Right ventricle myocardium superior (tissue), 1 donor: ENCODE measurements at places on chromosomes 6 and 20.

DNA sequence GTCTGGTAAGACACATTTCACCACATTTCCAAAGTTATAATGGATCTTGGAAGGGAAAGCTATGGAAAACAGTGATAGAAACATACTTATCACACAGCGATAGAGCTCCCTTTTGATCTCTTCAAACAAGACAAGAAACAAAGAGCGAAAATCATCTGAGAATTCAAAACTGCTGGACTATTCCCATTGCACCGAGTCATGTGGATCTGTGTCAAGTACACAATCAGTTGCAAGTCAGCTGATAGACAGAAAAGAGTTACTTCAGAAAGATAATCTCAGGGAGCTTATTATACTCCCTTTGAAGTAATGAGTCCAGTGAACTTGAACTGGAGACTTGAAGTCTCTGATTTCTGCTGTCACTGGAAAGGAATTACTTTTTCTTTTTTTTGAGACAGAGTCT, 89.7 kb upstream of the GCM1 start:
- no peak for DNase-seq

GRCh38 chr6:153677522-153677921, 361.5 kb upstream of the OPRM1 start:
- no peak for DNase-seq

- peak; percentile 77 for DNase-seq
These were observed 1.3 kb downstream of the MAPK14 start for GRCh38 chr6:36028877-36029324.

- DNase-seq: no peak
These were observed 41.2 kb downstream of the CD40 start for GRCh38 chr20:46159101-46159897.

- DNase-seq: peak; percentile 95
These were observed at the start of gene TRPC4AP for GRCh38 chr20:35092524-35093266. TSS of gene TRPC4AP (minus strand) at chr20:35092807. CDS start at chr20:35092781, 26 bp downstream.

- no peak for DNase-seq
These were observed 9.9 kb upstream of the ULBP3 start for GRCh38 chr6:150078788-150079187.

DNA sequence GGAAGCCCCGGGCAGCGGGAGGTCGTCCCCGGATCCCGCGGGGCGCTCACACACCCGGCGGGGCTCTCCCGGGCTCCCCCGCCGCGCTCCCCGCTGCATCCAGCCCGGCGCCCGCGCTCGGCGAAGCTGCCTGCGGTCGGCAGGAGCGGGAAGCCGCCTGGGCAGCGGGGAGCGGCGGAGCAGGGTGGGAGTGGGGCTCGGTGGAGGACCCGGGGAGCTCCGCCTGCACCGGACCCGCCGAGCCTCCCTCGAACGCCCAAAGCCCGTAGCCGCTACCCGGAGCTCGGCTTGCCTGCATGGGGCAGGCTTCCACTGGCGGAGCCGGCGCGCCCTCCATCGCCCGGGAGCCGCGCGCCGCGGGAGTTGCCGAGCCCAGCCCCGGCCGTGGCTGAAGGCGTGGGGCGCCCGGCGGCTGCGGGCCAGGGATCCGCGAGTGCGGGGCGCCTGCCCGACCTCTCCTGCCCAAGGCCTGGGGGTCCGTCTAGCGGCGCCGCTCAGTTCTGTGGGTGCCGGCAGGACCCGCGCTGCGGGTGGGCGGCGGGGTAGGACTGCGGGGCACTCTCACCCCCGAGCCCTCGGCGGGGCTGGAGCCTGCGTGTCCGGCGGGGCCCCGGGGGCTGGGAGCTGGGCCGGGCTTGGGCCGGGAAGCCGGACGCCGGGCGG, 671 bp downstream of the CDH4 start:
- no peak for DNase-seq

DNA sequence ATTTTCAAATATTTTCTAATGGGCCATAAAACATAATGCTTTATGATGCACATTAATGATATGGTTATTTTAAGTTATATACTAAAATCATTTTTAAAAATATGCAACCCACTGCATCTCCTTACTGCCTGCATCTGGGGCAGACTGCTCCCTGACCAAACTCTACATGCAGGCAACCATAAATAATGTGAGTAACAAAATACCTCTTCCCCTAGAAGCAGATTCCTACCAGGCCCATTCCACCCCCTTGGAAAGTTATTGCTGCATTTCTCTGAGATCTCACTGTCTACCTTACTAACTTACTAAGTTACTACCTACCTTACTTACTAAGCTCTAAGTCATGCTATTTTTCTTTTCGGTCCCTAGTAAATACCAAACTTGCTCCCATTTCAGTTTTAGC, 71.8 kb downstream of the ATG5 start:
- no peak for DNase-seq

DNA sequence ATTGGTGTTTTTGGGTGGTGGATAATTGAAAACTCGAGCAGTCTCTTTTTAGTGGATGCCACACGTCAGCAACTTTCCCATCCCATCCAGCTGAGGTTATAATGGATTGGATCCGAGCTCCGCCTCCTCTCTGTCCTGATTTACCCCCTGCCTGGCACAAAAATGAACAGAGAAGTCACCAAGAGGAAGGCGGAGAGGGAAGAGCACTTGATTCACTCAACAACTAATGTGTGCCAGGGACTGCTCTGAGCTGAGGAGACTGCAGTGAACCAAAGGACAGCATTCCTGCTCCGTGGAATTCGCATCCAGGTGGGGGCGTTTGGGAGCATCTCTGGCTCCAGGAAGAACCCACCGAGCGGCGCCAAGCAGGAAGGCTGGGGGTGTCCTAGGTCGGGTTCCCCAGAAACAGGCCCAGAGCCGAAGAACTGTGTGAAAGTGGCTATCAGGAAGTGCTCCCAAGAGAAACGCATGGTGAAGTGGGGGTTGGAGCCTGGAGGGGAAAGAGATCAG, 95.8 kb upstream of the NAA20 start:
- DNase-seq: peak; percentile 58

DNA sequence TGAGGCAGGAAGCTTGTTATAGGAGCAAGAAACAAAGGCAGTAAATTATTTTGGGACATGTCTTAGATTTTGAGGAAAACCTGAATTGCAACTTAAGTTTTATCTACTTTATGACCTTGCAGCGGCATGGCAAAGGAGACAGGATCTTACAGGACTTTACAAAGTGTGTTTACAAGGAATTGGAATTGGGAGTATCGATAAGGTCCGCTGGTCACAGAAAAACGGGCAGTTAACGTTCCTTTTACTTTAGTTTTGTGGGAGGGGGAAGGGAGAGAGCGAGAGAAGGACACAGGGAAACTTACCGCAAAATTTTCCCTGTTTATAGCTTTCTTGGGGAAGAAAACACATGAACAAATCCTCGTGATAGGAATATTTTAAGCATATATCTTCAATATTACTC, 1607.2 kb downstream of the GRIK2 start:
- no peak for DNase-seq

GRCh38 chr6:143026696-143027449, 33.8 kb upstream of the AIG1 start:
- peak; percentile 53 for DNase-seq

GRCh38 chr20:13913572-13913971, 76.8 kb downstream of the SEL1L2 start:
- no peak for DNase-seq

DNA sequence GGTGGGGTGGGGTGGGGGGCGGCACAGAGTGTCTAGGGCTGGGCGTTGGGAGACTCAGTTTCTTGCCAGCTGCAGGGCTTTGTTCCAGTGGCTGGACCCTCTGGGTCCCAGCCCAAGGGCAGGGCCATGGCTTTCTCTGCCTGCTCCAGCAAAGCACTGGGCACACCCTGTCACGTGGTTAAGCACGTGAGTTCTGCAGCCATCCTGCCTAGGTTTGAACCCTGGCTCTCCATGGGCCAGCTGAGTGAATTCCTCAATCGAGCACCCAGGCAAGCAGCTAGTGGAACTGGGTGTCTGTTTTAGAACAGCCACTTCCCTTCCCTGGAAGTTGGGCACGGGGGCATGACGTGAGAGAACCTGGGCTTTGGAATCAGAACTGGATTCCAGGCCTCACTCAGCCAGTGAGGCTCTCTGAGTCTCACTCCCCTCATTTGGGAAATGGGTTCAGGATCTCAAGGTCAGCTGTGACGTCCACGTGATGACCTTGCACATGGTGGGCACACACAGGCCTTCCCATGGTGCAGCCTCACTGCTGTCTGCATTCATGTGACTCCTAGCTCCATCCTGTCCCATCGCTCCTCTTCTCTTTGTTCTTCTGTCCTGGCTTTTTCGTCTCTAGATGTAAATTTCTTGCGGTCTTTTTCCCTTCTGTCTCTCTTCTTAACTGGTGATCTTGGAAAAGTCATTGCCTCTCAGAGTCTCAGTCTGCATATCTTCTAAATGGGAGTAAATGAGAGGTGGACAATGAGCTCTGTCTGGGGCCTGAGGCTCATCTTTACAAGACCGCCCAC, 45.9 kb downstream of the NOL4L start:
- no peak for DNase-seq

DNA sequence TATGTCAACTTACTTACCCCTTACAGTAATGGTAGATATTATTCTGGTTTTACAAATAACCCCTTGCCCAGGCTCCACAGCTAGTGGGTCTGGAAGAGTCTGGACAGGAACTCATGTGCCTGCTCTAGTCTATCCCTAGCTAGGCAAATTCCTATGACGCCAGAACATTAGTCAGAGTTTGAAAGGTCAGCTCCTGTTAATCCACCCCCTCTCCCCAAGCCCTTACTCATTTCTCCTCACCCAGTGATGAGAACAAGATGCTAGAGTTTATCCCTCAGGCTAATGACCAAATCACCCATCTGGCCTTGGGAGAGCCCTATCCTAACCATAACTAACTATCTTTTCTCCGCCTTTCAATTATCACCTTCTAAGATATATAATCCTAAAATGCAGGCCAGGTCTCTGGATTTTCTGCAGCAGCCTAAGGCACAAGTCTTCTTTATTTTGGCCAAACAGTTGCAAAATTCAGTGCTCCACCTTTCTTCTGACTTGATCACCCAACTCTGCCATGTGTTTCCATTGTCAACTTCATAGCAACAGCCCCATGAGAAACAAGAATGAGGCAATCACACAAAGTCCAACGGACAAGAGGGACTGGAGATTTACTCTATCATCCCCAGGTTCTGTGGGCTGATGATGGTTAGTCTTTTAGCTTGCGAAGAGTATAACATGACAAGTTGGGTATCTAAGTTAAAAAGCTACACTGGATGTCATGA, 113.3 kb downstream of the TASP1 start:
- no peak for DNase-seq

GRCh38 chr6:13338038-13338437, 9.7 kb upstream of the TBC1D7 start:
- DNase-seq: no peak

DNA sequence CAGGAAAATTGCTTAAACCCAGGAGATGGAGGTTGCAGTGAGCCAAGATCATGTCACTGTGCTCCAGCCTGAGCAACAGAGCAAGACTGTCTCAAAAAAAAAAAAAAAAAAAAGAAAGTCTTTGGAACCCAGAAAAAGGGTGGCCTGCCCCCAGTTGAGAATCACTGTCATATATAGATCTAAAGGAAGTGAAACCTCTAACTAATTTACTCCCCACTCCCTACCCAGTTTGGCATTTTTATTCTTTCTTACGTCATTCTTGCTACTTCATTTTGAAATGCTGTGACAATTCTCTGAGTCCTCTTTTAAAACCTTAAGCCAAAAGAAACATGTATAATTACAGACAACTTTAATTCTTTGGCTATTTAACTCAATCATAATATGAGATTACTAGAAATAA, 254.8 kb downstream of the CDC5L start:
- no peak for DNase-seq

DNA sequence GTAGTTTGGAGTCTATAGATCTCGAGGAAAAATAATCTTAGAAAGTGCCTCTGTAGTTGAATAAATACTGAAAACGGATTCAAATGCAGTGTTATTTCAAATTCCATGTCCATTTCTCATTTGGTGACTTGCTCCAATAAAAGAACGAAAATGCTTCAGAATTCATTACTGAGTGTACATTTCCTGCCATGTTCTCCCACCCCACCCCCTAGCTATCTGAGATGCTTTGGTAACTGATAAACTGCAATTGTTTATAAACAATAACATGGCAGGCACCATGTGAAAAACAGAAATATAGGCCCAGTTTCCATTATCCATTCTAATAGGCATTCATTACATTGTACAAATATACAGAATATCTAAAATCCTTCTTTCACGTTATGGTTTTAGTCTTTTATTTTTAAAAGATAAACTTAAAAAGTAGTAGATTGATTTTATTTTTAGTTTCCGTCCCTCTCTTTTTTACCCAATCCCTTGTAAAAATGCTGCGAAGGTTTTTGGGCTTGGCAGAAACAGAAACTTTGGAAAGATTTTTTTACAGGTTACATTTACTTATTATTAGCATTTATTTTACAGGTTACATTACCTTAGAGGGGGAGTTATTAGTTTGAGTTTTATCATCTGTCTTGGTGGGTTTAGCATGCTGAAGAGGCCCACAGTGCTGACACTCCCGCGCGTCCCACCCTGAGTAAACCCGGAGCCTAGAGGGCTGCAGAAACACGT, 1.5 kb downstream of the FAM162B start:
- DNase-seq: no peak

DNA sequence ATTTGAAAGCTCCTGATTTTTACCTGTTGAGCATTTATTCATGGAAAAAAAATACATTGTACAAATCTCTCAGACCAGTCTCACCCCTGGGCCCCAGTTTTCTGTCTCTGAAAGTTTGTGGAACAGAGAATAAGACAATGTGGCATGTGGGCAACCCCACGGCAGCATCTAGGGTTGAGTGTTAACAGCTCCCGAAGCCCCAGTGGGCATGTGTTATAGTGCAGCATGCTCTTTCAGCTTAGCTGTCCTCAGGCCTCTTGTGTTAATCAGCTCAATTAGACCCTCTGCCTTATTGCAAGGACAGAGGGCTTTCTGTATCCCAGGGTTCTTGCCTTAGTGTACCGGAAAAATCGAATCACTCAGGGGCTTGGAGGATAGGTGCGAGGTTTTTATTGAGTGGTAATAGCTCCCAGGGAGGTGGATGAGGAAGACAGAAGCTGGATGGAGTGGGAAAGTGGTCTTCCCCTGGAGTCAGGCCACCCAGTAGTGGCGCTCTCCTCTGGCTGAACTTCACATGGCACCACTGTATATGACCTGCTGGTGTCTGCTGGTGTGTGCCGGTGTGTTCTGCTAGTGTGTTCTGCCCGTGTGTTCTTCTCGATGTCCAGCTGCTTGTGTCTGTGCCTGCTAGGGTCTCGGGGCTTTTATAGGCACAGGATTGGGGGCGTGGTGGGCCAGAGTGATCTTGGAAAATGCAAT, 382.8 kb downstream of the EPM2A start:
- no peak for DNase-seq

- no peak for DNase-seq
These were observed 98.5 kb downstream of the GJA10 start for GRCh38 chr6:89992818-89993217.

- DNase-seq: no peak
These were observed 50.0 kb upstream of the FOXO3 start for GRCh38 chr6:108510461-108511319.

DNA sequence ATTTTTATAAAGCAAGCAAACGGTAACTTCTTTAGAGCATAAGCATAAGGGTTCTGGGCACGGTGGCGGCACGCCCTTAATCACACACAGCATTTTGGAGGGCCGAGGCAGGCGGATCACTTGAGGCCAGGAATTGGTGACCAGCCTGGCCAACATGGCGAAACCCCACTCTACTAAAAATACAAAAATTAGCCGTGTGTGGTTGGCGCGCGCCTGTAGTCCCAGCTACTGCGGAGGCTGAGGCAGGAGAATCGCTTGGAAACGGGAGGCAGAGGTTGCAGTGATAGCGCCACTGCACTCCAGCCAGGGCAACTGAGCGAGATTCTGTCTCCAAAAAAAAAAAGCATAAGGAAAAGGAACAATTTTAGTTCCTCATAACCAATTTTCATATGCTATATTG, 2.6 kb downstream of the SENP6 start:
- no peak for DNase-seq

- DNase-seq: no peak
These were observed 127.5 kb upstream of the ESR1 start for GRCh38 chr6:151679941-151680340.
